Tibial nerve (tissue), 4 donors: ENCODE measurements at places on chromosomes 7 and 10.

- no peak for DNase-seq
Observed at GRCh38 chr10:7383442-7383841, 27.4 kb downstream of the SFMBT2 start.

- no peak for DNase-seq
Observed at GRCh38 chr7:41492603-41493002, 210.3 kb downstream of the INHBA start.

DNA sequence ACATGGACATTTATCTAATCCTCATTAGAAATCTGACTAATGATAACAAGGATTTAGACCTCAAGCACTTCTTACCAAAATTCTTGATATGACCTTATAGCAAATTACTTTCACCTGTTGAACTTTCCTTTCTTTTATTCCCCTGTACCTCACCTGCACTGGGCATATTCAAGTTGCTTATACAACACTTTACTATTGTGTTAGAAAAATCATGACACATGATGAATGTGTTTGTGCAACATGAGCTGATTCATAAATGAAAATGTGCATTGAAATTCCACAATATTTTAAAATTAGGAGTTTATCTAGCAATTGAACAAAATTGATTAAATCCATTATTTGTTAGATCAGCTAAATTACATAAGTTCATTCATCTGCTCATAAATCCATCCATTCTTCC, 160.6 kb downstream of the CFTR start:
- no peak for DNase-seq

DNA sequence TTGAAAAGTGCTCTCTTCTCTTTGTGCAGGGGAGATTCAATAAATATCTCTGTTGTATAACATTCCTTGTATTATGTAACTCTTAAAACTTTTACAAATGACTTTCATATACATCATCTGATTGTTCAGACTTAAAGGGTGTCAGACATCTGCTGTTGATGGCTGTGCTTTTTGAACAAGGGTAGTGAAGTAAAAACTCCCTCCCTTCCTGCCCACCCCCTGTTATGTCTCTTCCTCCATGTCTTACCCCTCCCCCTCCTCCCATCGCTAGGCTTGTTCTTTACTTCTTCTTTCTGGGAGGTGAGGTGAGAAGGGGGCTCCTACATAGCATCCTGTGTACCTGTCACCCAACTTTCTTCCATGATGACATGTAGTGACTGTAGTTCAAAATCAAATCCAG, 23.4 kb upstream of the ABCB4 start:
- DNase-seq: no peak

- DNase-seq: no peak
Observed at GRCh38 chr7:35727571-35727970, 32.6 kb upstream of the HERPUD2 start.
